ENCODE measurements at places on chromosomes 7 and 10. TPM values are rescaled to one million over a fixed set of nuclear protein-coding genes. Genes with fewer than 3 reads are reported as not detected.

Gene STX1A
- total RNA-seq: 2.9 TPM

Gene SPDYE11
- total RNA-seq: not detected

Gene RASA4B
- total RNA-seq: 0.48 TPM

Gene NPFFR1
- not detected for total RNA-seq

Gene TMEM254
- 8.4 TPM for total RNA-seq

Gene ACTL6B
- total RNA-seq: not detected

Gene CLCN1
- not detected for total RNA-seq

Gene COL13A1
- not detected for total RNA-seq

Gene GPR146
- total RNA-seq: 2.0 TPM

- H3K36me3 ChIP-seq: no peaks in the 10 kb centered on the region
- H3K4me1 ChIP-seq: no peaks in the 10 kb centered on the region
- H3K4me3 ChIP-seq: no peak overlapping the region
- no peak overlapping the region for H3K27ac ChIP-seq
- DNase-seq: no peak
These were observed 581.0 kb downstream of the KCNMA1 start for GRCh38 chr10:77056650-77057049.

GRCh38 chr10:24255115-24255880 lies 46.4 kb downstream of the KIAA1217 start:
- no peak overlapping the region for H3K4me3 ChIP-seq
- DNase-seq: no peak
- H3K27ac ChIP-seq: no peak overlapping the region
- no peaks in the 10 kb centered on the region for H3K27me3 ChIP-seq
- H3K36me3 ChIP-seq: 0 out of 3 replicates have a peak, but pooled peaks cover 6% of the 10 kb centered on the region

DNA sequence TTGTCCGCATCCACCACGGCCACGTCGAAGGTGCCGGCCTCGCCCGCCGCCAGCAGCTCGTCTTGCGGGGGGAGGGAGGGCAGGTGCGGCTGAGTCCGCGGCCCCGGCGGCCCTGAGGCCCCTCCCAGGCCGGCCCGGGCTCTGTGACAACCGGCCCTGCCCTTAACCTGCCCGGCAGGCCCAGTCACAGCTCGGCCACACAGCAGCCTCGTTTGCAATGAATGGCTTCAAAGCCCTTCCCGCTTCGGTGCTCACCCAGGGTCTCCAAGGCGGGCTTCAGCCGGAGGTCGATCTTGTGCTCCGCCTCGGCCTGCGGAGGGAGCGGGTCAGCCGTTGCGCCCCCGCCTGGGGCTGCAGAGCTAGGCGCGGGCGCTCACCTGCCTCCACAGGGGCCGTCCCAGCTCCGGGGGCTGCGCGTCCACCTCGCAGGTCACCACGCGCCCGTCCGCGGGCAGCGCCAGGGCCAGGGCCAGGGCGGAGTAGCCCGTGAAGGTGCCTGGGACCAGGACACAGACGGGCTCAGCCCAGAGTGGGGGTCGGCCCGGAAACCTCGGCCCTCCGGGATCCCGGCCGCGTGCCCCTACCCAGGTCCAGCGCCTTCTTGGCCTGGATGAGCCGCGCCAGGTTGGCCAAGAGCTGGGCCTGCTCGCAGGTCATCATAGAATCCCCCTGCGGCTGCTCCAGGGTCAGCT lies 928 bp downstream of the COMTD1 start:
- H3K36me3 ChIP-seq: peaks cover 32% of the 10 kb centered on the region
- DNase-seq: no peak
- peaks cover 45% of the 10 kb centered on the region for H3K4me1 ChIP-seq
- no peaks in the 10 kb centered on the region for H3K27me3 ChIP-seq
- peak overlapping the region; percentile 65 for H3K27ac ChIP-seq

DNA sequence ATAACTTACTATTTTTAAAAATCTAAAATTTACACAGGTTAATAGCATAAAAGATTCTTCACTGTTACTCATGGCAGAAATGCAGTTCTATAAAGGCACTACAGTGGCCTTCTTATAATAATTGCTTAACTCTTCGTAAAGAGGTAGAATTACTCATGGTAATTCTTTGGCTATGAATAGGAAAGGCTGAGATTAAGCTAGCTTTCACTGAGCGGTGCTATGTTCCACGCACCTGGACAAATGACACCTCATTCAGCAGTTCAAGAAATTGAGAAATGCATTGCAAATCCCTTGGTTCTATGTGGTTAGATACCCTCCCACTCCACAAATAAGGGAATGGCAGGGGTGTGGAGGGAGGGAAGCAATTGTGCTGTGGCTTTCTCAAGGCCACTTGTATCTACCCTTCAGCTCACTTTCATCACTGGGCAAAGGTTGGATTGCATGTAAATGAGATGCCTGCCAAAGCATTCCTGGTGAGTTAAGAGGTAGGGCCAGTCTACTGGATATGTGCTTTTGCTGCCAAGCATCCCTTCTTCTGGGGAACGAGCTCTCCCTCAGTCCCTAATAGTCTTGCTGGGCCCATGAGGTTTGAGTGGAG lies 210.9 kb downstream of the TEX36 start:
- peak; percentile 8 for DNase-seq
- H3K27ac ChIP-seq: no peak overlapping the region
- H3K4me3 ChIP-seq: no peak overlapping the region
- H3K36me3 ChIP-seq: no peaks in the 10 kb centered on the region
- peaks cover 13% of the 10 kb centered on the region for H3K27me3 ChIP-seq
- no peaks in the 10 kb centered on the region for H3K4me1 ChIP-seq

GRCh38 chr10:96708456-96708855 lies 11.9 kb downstream of the PIK3AP1 start:
- no peak for DNase-seq
- H3K27me3 ChIP-seq: no peaks in the 10 kb centered on the region
- H3K4me3 ChIP-seq: no peak overlapping the region
- no peaks in the 10 kb centered on the region for H3K4me1 ChIP-seq
- no peak overlapping the region for H3K27ac ChIP-seq
- H3K36me3 ChIP-seq: no peaks in the 10 kb centered on the region

GRCh38 chr10:10612151-10612550 lies 405.5 kb upstream of the CELF2 start:
- H3K4me3 ChIP-seq: no peak overlapping the region
- no peak overlapping the region for H3K27ac ChIP-seq
- H3K4me1 ChIP-seq: no peaks in the 10 kb centered on the region
- no peaks in the 10 kb centered on the region for H3K27me3 ChIP-seq

- H3K4me3 ChIP-seq: no peak overlapping the region
- peaks cover 6% of the 10 kb centered on the region for H3K27me3 ChIP-seq
- H3K36me3 ChIP-seq: no peaks in the 10 kb centered on the region
- no peak for DNase-seq
- H3K27ac ChIP-seq: no peak overlapping the region
These were observed 30.2 kb upstream of the ERCC6 start for GRCh38 chr10:49569031-49569631.

- no peaks in the 10 kb centered on the region for H3K36me3 ChIP-seq
- no peak overlapping the region for H3K27ac ChIP-seq
- no peak for DNase-seq
- peaks cover 9% of the 10 kb centered on the region for H3K4me1 ChIP-seq
- no peak overlapping the region for H3K4me3 ChIP-seq
These were observed 196.7 kb downstream of the SDK1 start for GRCh38 chr7:3497796-3498195.

DNA sequence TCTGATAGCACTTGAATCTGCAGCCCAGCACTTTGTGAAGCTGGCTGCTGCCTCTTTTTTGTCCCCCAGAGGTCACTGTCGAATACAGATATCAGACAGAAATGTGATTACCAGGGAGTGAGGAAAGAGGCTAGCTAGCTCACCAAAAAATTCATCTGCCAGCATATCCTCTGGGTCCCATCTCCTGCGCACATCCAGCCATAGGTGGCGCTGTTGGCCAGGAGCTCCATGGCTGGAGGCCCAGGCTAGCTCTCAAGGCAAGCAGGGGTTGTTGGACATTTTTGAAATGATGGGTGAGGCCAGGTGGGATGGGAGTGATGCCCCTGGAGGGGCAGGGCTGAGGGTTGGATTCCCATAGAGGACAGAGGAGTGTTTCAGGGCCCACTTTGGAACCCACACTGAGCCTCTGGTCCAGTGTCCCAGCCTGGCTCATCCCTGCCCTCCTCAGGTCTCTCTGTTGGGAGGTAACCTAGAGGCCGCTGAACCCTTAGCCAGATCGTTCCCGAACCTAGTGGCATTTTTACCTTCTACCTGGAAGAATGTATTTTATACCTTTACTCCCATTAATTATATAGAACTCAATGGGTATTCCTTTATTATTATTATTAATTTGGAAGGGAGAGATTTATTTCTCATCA lies 14.8 kb downstream of the DPCD start:
- DNase-seq: peak; percentile 70
- no peaks in the 10 kb centered on the region for H3K27me3 ChIP-seq
- H3K4me3 ChIP-seq: no peak overlapping the region
- H3K27ac ChIP-seq: no peak overlapping the region

- no peaks in the 10 kb centered on the region for H3K36me3 ChIP-seq
- H3K27me3 ChIP-seq: no peaks in the 10 kb centered on the region
- H3K4me3 ChIP-seq: no peak overlapping the region
- no peak for DNase-seq
- H3K27ac ChIP-seq: no peak overlapping the region
These were observed 3.9 kb upstream of the ANKRD7 start for GRCh38 chr7:118220583-118220982.

- H3K4me1 ChIP-seq: peaks cover 6% of the 10 kb centered on the region
- H3K27me3 ChIP-seq: peaks cover 9% of the 10 kb centered on the region
- H3K36me3 ChIP-seq: no peaks in the 10 kb centered on the region
These were observed 21.7 kb upstream of the JAKMIP3 start for GRCh38 chr10:132043861-132044695.

- H3K36me3 ChIP-seq: no peaks in the 10 kb centered on the region
- H3K27ac ChIP-seq: no peak overlapping the region
- no peak for DNase-seq
- H3K4me3 ChIP-seq: no peak overlapping the region
- peaks cover 16% of the 10 kb centered on the region for H3K4me1 ChIP-seq
These were observed 581.2 kb downstream of the SUGCT start for GRCh38 chr7:40716052-40716451.

GRCh38 chr10:11697718-11698527 lies 44.3 kb upstream of the ECHDC3 start:
- H3K4me3 ChIP-seq: no peak overlapping the region
- peak; percentile 78 for DNase-seq
- no peaks in the 10 kb centered on the region for H3K36me3 ChIP-seq
- peaks cover 67% of the 10 kb centered on the region for H3K4me1 ChIP-seq
- no peaks in the 10 kb centered on the region for H3K27me3 ChIP-seq
- H3K27ac ChIP-seq: peak overlapping the region; percentile 83

DNA sequence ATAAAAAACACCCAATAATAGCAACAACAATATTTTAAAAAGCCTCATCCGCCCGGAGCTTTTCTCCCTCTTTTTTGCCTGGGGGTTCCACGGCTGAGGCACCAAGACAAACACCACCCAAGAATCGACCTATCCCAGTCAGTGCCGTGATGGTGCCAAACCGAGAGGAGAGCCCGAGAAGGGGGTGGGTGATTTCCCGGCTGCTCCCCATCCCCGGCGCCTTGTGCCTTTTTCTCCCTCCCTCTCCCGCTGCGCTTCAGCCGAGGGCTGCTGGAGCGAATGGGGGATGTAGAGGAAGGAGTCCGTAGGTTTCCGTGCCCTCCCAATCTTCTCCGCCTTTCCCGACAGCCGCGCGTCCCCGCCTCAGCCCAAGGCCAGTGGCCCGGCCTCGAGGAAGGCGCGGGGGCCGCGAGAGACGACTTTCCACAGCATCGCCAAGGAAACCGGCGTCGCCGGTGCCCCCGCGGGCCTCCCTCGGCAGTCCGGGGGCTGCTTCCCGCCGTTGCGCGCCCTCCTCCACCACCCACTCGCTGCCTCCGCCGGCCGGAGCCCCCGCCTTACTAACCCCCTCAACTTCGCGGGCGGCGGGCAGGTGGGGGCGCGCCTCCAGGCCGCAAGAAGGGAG lies 1.3 kb downstream of the EGR2 start:
- peaks cover 23% of the 10 kb centered on the region for H3K4me1 ChIP-seq
- peaks cover 7% of the 10 kb centered on the region for H3K27me3 ChIP-seq
- no peaks in the 10 kb centered on the region for H3K36me3 ChIP-seq
- H3K27ac ChIP-seq: no peak overlapping the region

DNA sequence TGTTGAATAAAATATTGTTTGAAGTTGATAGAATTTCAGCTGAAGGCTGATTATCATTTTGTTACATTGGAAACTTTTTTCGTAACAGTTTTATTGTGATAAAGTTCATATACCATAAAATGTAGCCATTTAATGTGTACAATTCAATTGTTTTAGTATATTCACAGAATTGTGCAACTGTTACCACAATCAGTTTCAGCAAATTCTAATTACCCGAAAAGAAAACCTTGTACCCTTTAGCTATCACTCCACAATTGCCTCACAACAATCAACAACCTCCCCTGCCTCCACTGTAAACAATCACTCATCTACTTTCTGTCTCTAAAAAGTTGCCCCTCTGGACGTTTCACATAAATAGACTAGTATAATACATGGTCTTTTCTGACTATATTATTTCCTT lies 179.7 kb upstream of the BET1 start:
- H3K4me1 ChIP-seq: no peaks in the 10 kb centered on the region
- no peaks in the 10 kb centered on the region for H3K27me3 ChIP-seq
- H3K4me3 ChIP-seq: no peak overlapping the region
- DNase-seq: no peak
